ENCODE measurements at places on chromosomes 1 and 21.

- H3K36me3 ChIP-seq = peaks cover 71% of the 10 kb centered on the region
- H3K4me1 ChIP-seq = peaks cover 40% of the 10 kb centered on the region
- peak overlapping the region; percentile 75 for H3K4me3 ChIP-seq
- ATAC-seq = no peak
These were observed 121.5 kb upstream of the KRTAP19-8 start for GRCh38 chr21:31159808-31160207.

GRCh38 chr1:234532503-234532922 is 53.5 kb upstream of the TARBP1 start:
- no peak for ATAC-seq
- H3K4me1 ChIP-seq = no peaks in the 10 kb centered on the region
- H3K36me3 ChIP-seq = no peaks in the 10 kb centered on the region
- no peak overlapping the region for H3K27ac ChIP-seq

DNA sequence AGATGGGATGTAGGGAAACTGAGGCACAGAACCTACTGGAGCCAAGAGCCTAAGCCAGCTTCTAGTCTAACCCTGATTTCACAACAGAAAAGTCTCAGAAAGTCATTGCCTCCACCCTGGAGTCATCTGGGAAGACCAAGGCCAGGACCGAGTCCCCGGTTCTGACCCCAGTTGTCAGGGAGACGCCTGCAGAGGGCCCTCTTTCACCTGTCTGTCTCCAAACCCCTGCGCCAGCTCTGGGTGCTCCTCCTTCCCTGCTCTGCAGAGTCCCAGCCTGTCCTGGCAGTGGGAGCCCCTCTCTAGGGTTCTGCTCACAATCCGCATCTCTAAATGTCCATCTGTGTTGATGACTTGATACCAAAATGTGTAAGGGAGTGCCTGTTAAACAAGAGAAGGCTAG is 149.7 kb downstream of the PGBD5 start:
- peaks cover 56% of the 10 kb centered on the region for H3K36me3 ChIP-seq
- ATAC-seq = no peak
- no peak overlapping the region for H3K27ac ChIP-seq
- H3K4me1 ChIP-seq = peaks cover 10% of the 10 kb centered on the region

GRCh38 chr1:218718977-218719376 is 373.8 kb downstream of the TGFB2 start:
- H3K4me3 ChIP-seq = no peak overlapping the region
- H3K27ac ChIP-seq = no peak overlapping the region
- H3K36me3 ChIP-seq = no peaks in the 10 kb centered on the region

- H3K27me3 ChIP-seq = no peaks in the 10 kb centered on the region
- H3K4me1 ChIP-seq = no peaks in the 10 kb centered on the region
These were observed 102.1 kb downstream of the SUSD4 start for GRCh38 chr1:223261914-223262313.

- H3K4me3 ChIP-seq = no peak overlapping the region
- no peak overlapping the region for H3K27ac ChIP-seq
- peaks cover 15% of the 10 kb centered on the region for H3K27me3 ChIP-seq
- H3K36me3 ChIP-seq = no peaks in the 10 kb centered on the region
- ATAC-seq = no peak
- H3K4me1 ChIP-seq = no peaks in the 10 kb centered on the region
These were observed 60.7 kb downstream of the PRKAB2 start for GRCh38 chr1:147111381-147112130.

- no peak overlapping the region for H3K4me3 ChIP-seq
- peaks cover 24% of the 10 kb centered on the region for H3K27me3 ChIP-seq
- H3K4me1 ChIP-seq = no peaks in the 10 kb centered on the region
- ATAC-seq = no peak
These were observed 51.5 kb upstream of the LRIF1 start for GRCh38 chr1:111015222-111015621.

DNA sequence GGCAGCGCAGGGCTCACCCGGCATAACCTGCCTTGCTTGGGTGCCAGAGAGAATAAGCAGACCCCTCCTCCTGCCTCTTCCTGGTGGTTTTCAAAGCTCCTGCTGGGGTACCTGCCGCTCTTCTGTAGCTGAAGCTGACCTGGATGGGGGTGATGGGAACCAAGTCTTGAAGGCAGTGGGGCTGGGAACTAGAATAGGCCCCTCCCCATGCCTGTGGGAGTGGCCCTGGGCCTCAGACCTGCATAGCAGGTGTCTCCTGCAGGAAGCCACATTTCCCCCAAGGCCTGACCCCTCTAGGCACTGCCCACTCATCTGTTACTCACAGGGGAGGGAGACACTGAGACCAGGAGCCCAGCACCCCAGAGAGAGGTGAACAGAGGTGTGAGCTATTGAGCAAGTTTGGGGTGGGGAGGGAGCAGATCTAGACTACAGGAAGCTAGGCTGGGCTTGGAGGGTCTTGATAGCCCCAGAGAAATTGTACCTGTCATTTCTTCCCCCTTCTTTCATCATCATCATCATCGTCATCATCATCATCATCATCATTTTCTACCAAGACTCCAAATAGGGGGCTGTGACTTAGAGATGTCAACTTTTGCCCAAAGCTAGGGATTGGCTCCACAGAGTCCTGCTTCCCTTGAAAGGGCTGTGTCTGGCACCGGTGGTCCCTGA is 10.1 kb downstream of the PADI1 start:
- peaks cover 15% of the 10 kb centered on the region for H3K4me1 ChIP-seq
- H3K27ac ChIP-seq = no peak overlapping the region
- H3K4me3 ChIP-seq = no peak overlapping the region
- H3K36me3 ChIP-seq = no peaks in the 10 kb centered on the region

GRCh38 chr1:65250826-65251225 is 58.5 kb upstream of the DNAJC6 start:
- H3K27me3 ChIP-seq = peaks cover 8% of the 10 kb centered on the region
- no peak overlapping the region for H3K27ac ChIP-seq
- peaks cover 12% of the 10 kb centered on the region for H3K4me1 ChIP-seq
- no peak overlapping the region for H3K4me3 ChIP-seq

- no peaks in the 10 kb centered on the region for H3K36me3 ChIP-seq
- no peak overlapping the region for H3K27ac ChIP-seq
- no peaks in the 10 kb centered on the region for H3K4me1 ChIP-seq
- no peak for ATAC-seq
- no peaks in the 10 kb centered on the region for H3K27me3 ChIP-seq
These were observed 319.2 kb downstream of the TPR start for GRCh38 chr1:186055846-186056245.

DNA sequence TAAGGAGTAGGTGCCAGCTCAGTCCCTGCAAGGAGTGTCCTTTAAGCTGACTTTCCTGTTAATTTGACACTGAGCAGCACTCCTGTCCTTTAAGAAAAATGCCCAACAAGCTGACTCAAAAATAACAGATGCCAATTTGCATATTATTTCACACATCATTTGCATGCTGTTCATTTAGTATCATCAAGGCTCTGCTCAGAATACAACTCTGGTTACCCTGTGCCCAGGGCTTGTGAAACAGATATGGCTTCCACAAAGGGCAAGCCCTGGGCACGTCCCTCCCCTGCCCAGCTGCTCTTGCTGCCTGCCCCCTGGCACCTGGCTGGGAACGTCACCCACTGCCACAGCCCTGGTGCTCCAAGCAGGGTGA is 10.3 kb downstream of the KCNN3 start:
- peak overlapping the region; percentile 55 for H3K4me3 ChIP-seq
- H3K27me3 ChIP-seq = peaks cover 27% of the 10 kb centered on the region
- no peaks in the 10 kb centered on the region for H3K36me3 ChIP-seq
- H3K4me1 ChIP-seq = peaks cover 38% of the 10 kb centered on the region
- ATAC-seq = peak; percentile 58

GRCh38 chr1:152679459-152679858 is 4.4 kb downstream of the LCE2C start:
- ATAC-seq = no peak
- H3K4me3 ChIP-seq = no peak overlapping the region
- H3K27me3 ChIP-seq = peaks cover 41% of the 10 kb centered on the region
- H3K27ac ChIP-seq = no peak overlapping the region
- no peaks in the 10 kb centered on the region for H3K4me1 ChIP-seq
- H3K36me3 ChIP-seq = no peaks in the 10 kb centered on the region

- no peak overlapping the region for H3K27ac ChIP-seq
- H3K4me1 ChIP-seq = no peaks in the 10 kb centered on the region
- no peak overlapping the region for H3K4me3 ChIP-seq
- ATAC-seq = no peak
- peaks cover 40% of the 10 kb centered on the region for H3K36me3 ChIP-seq
- no peaks in the 10 kb centered on the region for H3K27me3 ChIP-seq
These were observed 38.8 kb downstream of the WDR4 start for GRCh38 chr21:42840411-42841155.

- H3K27ac ChIP-seq = no peak overlapping the region
- no peaks in the 10 kb centered on the region for H3K36me3 ChIP-seq
- no peaks in the 10 kb centered on the region for H3K27me3 ChIP-seq
- ATAC-seq = no peak
- peaks cover 20% of the 10 kb centered on the region for H3K4me1 ChIP-seq
These were observed 35.8 kb upstream of the RUNX1 start for GRCh38 chr21:35084869-35085268.

DNA sequence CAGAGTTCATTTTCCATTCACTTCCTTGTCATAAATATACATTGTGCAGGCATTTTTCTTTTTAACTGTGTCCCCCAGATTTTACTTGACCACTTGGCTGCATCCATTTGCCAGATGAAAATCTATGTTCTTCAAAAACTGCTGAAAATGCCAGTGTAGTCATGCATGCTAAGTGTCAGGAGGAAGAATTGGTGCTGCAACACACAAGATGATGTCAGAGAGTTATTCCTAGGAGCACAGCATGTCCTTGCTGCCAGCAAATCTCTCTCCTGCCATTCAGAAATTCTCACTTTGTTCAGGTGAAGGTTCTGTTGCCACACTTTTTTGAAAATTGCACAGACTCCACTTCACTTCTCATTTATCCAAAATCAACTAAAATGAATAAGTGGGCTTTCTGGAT is 106.4 kb upstream of the MAGI3 start:
- H3K4me1 ChIP-seq = no peaks in the 10 kb centered on the region
- no peak for ATAC-seq
- no peak overlapping the region for H3K27ac ChIP-seq
- H3K4me3 ChIP-seq = no peak overlapping the region
- peaks cover 19% of the 10 kb centered on the region for H3K27me3 ChIP-seq

GRCh38 chr1:26384076-26384475 is 11.5 kb upstream of the ZNF683 start:
- no peak for ATAC-seq
- no peak overlapping the region for H3K27ac ChIP-seq
- H3K4me3 ChIP-seq = no peak overlapping the region
- H3K27me3 ChIP-seq = no peaks in the 10 kb centered on the region

GRCh38 chr1:226608699-226609505 is 60.3 kb downstream of the STUM start:
- H3K27me3 ChIP-seq = no peaks in the 10 kb centered on the region
- H3K36me3 ChIP-seq = no peaks in the 10 kb centered on the region
- no peak overlapping the region for H3K4me3 ChIP-seq
- H3K27ac ChIP-seq = no peak overlapping the region

DNA sequence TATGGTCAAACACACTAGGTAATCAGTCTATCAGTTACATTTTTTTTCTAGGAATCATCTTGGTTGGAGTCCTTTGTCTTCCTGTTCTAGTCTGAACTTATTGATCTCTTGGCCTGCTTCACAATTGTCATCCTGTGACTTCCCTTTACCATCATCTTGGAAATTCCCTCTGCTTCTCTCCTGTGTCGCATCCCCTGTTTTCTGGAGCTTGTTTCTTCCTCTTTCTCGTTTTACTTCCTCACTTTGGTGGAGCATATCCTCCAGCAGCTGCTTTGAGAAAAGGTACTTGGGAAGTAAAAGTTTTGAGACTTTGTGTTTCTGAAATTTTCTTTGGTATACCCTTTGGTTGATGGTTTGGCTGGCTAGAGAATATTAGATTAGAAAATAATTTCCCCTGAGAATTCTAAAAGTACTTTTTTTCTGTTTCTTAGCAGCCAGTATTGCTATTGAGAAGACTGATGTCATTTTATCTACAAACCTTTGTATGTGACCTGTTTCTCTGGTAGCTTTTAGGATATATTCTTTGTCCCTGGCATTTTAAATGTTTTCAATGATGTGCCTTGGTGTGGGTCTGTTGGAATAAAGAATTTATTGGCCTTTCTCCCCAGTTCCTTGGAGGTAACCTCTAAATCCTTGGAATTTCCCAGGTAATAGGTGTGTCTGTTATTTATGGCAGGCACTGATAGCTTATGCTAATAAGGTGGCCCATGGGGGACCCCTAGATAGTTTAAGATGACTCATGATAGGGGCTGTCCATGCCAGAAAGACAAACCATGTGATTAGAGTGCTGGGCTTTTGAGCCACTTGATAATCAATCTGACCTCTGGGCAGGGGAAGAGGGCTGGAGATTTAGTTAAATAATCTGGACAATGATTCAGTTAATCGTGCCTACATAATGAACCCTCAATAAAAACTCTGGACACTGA is 6.1 kb upstream of the MYCL start:
- H3K4me1 ChIP-seq = no peaks in the 10 kb centered on the region
- H3K27me3 ChIP-seq = peaks cover 43% of the 10 kb centered on the region
- no peaks in the 10 kb centered on the region for H3K36me3 ChIP-seq
- H3K27ac ChIP-seq = no peak overlapping the region
- no peak for ATAC-seq

GRCh38 chr21:39934895-39935294 is 67.7 kb downstream of the PCP4 start:
- no peaks in the 10 kb centered on the region for H3K4me1 ChIP-seq
- no peak for ATAC-seq
- H3K27me3 ChIP-seq = no peaks in the 10 kb centered on the region

GRCh38 chr1:157238585-157238984 is 100.4 kb upstream of the ETV3 start:
- H3K27ac ChIP-seq = no peak overlapping the region
- no peak overlapping the region for H3K4me3 ChIP-seq
- no peaks in the 10 kb centered on the region for H3K4me1 ChIP-seq
- ATAC-seq = no peak

DNA sequence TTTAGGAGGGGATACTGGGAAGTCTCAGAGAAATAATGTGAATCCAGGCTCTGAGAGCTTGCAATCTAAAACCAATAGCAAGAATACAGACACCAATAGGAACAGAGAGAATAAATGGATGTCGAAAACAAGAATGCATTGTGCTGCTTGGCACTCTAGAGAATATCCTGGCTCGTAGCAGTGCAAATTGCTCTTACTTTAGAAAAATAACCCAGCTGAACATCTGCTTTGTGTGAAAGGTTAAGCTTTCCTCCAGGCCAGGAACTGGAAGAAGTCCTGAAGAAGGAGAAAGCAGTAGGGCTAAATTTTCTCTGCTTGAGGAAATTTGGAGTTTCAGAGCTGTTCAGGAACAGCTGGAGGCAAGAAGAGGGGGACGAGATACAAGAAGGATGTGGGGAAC is 382.3 kb downstream of the HHIPL2 start:
- H3K27me3 ChIP-seq = peaks cover 14% of the 10 kb centered on the region
- no peak overlapping the region for H3K27ac ChIP-seq
- H3K36me3 ChIP-seq = no peaks in the 10 kb centered on the region
- no peaks in the 10 kb centered on the region for H3K4me1 ChIP-seq
- no peak for ATAC-seq

DNA sequence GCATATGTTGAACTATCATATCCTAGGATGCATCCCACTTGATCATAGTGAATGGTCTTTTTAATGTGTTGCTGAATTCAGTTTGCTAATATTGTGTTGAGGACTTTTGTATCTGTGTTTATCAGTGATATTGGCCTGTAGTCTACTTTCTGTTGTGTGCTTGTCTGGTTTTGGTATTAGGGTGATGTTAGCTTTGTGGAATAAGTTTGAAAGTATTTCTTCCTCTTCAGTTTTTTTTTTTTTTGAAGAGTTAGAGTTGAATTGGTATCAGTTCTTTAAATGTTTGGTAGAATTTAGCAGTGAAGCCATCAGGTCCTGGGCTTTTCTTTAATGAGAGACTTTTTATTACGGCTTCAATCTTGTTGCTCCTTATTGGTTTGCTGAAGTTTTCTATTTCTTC is 162.3 kb downstream of the VAV3 start:
- ATAC-seq = no peak
- H3K27ac ChIP-seq = peak overlapping the region; percentile 5
- H3K27me3 ChIP-seq = no peaks in the 10 kb centered on the region
- H3K4me1 ChIP-seq = peaks cover 28% of the 10 kb centered on the region
